Activated naive CD4-positive, alpha-beta T cell treated with Interleukin-2 at 50 U/mL for 16 hours (primary cell): ENCODE measurements at places on chromosomes 7 and 10.

- no peak for DNase-seq
These were observed 147.8 kb upstream of the KLF6 start for GRCh38 chr10:3932597-3933375.

GRCh38 chr7:3187444-3188040 lies 113.5 kb upstream of the SDK1 start:
- no peak for DNase-seq

DNA sequence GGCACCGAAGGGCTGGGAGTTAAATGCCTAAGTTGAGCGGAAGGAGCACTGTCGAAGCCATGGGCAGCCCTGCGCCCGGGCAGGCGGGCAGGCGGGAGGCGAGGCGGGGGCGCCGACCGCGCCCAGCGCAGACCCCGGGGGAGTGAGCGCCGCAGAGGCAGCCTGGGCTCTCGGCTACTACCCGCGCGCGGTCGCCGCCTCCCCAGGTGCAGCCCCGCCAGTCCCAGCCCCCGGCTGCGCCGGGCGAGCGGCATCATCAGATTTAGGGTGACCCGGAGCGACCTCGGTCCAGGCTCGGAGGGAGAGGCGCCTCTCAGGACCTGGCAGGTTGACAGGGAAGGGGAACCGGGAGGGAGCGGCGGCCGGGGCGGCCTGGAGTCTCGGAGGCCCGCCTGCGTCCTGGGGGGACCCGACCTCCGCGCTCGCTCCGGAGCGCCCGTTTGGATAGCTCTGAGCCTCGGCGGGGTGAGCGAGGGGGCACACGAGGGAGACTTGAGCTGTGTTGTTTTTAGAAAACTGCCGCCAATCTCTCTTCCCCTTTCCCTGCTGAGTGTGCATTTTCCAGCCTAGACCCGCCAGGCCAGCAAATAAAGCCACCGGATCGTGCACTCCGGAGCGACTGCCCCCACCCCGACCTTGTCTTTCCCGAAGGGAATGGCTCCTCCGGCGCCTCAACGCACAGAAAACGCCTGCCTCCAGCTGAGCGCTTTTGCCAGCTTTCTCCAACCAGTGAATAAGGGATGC lies 2.3 kb upstream of the NRP1 start:
- DNase-seq = no peak

DNA sequence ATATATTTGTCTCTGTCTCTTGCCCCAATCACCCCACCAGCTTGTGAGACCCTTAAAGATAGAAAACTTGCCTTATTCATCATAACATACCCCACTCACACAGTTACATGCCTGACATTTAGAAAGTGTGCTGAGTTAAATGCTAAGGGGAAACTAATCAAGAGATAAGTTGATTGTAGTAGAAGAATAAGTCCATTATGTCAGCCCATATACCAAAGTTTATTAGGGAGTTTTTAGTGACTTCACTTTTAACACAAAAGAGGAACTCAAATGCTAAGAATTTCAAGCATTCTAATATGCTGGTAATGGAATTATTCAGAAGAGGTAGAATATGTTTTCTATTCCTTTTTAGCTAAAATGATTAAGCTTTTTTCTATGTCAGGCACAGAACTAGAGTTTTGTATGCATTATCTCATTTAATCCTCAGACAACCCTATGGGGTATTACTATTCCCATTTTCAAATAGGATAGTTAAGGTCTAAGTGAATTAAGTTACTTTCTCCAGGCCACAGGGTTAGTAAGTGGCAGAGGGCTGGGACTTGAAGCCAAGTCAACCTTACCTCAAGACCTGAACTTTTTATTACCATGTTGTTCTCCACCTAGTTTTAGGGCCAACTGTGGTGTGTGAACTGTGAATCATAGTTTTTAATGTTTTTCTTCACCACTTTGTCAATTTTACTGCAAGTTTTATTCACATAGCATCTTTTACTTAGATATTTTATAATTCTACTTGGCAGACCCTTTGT lies 19.6 kb downstream of the ASAH2 start:
- no peak for DNase-seq

GRCh38 chr10:131078131-131078881 lies 233.2 kb downstream of the TCERG1L start:
- no peak for DNase-seq

DNA sequence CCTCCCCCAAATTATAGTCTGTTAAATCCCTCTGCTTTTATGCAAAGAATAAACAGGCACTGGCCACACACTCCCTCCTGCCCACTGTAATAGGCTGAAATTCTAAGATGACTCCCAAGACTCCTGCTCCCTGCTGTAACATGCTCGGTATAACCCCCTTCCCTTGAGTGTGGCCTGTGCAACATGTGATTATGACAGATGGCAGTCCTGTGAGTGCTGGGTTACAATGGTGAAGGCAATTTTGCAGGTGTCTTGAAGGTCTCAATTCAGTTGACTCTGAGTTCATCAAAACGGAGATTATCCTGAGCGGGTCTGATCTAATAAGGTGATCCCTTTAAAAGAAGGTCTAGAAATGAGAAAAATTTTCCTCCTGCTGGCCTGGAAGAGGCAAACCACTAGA lies 55.9 kb downstream of the CREB3L2 start:
- DNase-seq = no peak

DNA sequence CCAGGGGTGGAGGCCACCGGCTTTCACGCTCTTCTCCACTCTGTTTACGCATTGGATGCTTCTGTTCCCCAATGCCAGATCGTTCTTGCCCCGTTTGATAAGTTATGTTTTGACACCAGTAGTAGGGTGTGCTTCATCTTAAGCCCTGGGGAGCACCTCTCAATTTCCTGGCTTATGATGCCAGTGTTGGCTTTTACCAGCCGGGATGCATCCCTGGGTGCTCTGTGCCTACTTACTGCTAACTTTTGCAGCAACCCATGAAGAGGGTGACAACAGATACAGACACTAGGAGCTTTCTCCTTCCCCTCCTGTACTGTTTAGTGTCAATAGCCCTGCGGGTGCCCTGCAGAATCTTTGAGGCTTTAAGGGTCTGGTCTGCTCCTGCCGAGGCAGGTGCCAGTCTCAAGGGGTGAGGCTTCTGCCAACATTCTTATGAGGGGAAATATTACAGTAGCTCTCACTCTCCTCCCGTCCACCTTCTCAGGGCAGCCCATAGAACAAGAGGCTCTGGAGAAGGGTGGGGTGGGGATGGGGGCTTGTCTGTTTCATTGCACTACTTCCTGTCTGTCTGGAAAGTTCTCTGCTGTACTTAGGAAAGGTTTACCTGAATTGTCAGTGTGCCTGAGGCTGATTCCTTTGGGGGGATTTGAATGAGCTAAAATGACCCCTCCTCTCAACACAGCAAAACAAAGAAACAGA lies 23.3 kb downstream of the ADCY1 start:
- no peak for DNase-seq

DNA sequence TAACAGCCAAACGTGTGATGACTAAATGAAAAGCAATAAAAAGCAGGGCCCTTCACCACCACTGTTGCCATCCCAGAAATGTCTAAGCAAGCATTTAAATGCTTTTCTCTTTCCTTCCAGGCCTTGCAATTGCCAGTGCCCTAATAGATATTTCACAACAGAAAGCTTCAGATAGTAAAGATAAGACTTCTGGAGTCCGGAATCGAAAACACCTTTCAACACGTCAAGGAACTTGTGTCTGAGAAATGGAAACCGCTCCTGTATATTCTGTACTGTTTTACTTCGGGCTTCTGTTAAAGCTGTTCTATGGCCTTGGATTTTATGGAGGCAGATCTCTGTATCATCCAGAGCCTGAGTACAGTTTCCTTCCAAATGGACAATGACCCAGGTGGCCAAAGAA lies 328.5 kb downstream of the GFRA1 start:
- no peak for DNase-seq

DNA sequence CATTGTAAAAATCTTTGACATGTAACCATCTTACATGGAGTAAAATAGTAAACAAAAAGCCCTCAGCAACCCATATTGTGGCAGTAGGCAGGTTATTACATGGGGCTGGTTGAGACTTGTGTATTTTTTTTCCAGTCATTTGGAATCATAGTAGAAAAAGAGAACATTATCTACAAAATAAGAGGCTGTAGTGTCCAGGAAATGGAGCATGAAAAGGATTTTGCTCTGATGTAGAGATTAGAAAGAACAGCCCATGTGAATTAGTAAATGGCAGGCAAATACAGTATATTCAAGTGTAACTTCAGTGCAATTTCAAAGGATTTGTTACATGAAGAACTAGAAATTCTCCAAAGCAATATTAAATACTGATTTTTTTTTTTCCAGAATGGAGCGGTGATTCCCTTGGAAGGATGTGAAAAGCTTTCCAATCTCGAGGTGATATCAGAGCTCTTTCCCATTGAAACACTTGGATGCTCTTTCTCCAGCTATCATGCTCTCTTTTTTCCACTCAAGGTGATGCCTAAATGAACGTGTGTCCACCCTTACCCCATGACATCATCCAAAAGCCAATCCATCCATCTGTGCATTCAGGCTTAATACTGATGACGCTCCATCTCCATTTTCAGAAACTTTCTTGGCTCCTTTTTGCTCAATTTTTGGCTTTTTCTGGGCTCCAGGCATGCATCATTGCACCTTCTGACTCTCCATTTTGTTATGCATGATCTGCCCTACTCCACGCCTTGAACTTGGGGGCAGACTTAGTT lies 1034.7 kb downstream of the TYW1 start:
- no peak for DNase-seq
